ENCODE measurements at places on chromosomes 6 and 20.

DNA sequence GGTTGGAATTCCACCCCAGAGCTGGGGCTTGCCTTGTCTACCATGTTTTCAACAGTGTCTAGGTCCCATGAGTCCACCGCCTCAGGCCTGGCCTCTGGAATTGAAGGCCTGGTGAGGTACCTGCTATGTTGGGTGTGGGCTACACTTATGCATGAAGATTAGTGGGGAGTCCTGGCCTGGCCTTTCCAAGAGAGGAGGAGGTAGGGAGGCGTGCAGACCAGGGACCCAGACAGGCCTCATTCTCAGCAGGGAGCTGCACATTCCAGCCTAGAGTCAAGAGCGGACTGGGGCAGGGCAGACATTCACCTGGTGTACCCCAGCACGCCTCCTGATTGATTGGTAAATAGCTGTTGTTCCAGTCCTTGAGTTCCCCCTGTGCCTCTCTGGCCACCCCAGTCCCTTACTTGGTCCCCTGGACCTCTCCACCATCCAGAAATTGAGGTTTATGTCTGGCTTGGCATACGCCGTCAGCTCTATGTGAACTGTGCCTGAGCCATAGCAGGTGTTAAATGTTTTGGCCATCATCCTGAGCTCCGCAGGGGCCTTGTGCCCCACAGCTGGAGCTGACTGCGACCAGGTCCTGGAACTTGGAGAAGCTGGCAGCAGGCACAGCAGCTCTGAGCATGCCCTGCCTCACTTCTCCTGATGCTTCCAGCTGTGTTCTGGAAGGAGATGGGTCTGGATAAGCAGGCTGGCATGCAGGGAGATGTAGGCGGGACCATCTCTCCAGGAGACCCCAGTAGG lies 8.2 kb upstream of the VEGFA start:
- DNase-seq: no peak

- DNase-seq: no peak
These were observed 33.2 kb upstream of the TTPAL start for GRCh38 chr20:44442298-44443070.

DNA sequence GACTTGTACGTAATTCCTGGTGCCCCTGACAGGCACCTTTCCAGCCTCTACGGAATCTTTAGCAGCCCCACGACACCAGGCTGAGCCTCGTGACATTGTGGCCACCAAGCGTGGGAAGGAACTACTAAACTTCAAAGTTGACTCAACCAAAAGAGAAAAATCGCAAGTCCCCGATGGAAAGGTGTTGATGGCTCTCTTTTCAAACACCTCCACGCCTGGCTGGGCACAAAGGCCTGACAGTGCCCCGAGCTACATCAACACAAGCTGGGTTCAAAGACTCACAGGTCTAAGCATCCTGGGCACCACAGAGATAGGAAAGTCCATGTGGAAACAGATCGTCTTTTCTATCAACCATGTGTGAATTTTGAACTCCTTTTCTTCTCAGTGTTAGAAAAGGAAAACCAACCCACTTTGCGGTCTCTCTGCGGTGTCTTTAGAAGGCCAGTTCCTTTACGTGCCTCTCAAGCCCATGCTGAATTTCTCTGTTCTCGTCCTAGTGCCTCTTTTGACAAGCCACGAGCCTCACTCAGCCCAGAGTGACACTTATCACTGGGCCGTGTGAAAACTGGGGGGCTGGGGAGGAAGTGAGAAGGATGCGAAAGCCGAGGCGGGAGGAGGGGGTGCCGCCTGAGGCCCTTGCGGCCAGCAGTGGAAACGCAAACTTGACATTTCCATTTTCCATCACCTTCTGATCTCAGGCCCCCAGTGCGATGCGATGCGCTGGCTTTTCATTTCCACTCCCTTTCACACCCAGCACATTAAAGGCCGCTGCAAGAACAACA lies 59.4 kb downstream of the GFOD1 start:
- DNase-seq: no peak

DNA sequence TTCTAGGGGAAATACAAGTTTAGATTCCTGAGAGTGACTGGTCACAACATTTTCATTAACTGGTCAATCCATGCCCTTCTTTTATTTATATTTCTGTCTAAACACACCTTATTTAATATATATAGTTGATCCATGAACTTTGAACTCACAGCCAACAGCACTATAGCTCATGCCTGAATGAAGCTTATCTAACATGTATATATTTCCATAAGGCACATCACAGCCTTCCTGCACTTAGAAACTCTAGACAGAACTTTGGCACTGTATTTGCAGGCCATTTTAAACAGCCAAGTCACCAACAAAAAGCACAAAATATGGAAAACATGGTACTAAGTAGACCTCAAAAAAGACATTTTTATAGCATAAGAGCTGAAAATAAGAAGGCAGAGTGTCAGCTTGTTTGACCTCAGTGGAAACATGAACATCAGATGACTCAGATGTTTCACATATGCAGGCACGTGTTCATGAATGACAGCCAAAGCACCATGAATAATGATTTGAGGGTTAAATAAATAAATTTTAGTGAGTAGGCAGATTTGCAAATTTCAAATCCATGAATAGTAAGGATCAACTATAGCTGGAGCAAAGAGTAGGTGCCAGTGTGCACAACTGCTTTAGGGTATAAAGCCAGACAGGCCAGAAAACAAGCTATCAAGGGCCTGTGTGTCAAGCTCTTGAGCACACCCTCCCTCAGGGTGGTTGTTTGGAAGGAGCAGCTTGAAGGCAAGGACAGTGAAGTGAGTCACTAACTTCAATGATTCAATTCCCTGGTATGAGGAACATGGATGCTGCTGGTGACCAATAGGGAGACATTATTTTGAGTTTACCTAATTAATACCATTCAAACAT lies 88.9 kb upstream of the NT5E start:
- peak; percentile 94 for DNase-seq

DNA sequence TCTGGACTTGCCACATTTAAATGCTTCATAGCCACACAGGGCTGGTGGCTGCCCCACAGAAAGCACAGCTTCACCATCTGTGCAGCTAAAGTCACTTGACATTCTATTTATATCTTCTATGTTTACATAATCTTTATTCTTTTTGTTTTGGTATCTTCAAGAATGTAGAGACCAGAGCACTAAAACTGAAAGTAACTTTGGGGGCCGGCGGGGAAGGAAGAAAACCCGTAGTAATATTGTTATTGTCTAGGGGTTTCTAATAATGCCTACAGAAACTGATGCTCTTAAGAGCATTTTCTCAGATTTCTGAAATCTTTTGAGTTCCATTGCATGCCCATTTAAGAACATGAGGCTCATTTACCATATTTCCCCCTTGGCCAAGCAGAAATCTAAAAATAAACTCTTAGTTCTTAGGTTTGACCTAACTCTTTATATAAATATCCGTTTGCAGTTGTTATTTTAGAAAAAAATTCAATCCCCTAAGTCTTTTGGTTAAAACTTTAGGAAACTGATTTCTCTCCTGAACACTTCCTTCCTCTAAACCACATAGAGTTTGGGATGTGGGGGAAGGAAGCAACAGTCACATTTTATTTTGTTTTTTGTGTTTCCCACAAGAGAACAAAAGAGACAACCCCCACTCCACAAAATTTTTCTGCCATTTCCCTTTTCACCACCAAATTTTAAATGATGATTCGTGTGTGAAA lies 207.6 kb downstream of the OGFRL1 start:
- peak; percentile 58 for DNase-seq

GRCh38 chr6:62285612-62286469 lies at the start of gene KHDRBS2:
Gene KHDRBS2, minus strand, starts transcription at chr6:62286225.
- peak; percentile 61 for DNase-seq

DNA sequence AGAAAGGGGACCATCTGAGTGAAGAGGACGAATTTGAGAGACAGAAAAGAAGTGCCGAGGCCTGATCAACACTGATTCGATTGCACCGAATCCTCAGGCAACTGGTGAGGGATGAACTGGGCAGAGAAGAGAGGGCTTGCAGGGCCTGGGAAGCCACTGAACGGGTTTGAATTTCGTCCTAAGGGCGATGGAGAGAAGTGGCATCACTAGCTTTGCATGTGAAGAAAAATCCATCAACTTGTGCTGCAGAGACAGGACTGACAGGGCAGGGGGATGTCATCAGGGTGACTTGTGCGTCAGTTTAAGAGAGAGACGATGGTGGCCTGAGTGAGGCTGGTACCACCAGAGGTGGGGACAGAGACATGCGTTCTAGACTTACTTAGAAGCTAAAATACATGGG lies 73.7 kb upstream of the SLC22A23 start:
- no peak for DNase-seq

DNA sequence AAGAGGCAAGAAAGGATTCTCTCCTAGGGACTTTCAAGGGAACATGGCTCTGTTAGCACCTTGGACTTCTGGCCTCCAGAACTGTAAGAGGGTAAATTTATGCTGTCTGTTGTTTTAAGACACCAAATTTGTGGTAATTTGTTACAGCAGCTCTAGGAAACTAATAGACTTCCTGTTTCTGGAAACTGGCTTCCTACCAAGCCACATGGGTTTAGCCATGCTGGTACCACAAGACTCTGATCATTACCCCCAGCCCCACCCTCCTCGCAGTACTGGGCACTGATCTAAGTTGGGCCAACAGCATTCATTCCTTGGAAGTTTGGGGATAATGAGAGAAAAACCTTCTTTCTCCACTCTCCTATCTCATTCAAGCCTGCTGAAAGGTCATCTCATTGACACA lies 109.5 kb upstream of the SMLR1 start:
- no peak for DNase-seq

DNA sequence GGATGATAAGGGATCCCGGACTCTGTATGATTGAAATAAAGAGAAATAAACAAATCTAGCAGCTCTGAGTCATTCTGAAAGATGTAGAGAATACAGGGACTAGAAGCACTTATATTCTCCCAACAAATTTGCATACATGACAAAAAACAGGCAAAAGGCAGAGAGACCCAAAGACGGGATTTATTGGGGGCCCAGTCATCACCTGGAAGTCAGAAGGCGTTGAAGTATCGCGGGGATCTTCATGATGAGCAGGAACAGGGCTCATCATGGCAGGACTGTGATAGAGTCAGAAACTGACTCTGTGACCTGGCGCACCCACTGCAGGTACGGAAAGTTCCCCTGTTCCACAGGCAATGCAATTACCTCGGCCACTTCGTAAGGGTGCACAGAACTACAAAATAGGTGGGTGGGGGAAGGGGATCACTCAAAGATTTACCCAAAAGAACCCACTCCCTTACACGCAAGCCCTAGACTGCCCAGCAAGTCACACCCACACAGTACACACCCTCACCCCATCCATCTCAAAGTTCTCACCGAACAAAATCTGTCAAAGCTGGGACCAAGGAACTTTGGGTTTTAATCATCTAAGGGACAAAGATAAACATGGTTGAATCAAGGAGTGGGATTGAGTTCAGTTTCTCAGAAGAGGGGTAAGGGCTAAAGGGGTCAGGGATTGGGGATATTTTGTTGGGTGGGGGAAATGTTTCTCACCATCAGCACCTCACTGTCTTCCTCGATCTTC lies 1.4 kb downstream of the CUTA start:
- DNase-seq: no peak

- DNase-seq: no peak
These were observed 60.3 kb upstream of the TMEM181 start for GRCh38 chr6:158499601-158500000.

DNA sequence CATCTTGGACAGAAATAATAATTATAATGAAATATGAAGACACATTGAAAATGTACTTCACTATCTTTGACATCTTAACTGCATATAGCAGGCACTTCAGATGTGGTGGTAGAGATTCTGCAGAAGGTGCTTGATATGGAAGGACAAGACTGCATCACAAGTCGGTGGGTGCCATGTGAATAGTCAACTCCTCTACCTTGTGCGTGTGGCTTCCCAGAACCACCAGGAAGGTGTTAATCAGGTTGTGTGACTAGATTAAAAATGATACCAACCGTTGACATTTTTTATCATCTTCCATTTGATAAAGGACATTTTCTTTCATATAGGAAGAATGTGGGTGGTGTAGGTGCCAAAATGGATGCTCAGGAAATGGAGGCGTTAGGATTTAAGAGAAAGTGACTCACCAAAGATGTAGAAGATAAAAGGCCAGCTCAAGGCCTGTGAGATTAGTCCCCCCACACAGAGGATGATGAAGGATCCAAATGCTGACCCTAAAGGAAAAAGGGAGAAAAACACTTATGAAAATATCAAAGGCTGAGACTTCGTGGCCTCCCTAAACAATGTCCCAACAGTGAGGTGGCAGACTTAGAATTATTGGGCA lies 12.3 kb downstream of the SLC17A2 start:
- DNase-seq: no peak

GRCh38 chr6:134902936-134903335 lies 47.0 kb downstream of the ALDH8A1 start:
- no peak for DNase-seq

DNA sequence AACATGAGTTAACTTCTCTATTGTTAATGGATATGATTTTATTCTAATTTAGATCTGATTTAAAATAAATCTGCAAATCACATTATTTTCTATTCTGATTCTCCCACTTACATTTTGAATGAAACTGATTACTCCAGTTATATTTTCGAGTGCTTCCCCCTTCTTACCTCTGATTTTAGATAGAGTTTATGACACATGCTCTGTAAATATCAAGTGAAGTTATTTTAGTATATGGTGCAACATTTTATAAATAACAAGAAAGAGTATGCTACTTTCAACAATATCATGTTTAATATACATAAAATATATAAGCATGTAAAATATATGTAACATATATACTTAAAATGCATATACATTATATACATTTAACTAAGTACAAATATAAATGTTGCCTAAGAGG lies 38.9 kb downstream of the PLCB1 start:
- DNase-seq: no peak

- no peak for DNase-seq
These were observed 95.7 kb downstream of the PAX1 start for GRCh38 chr20:21801193-21801592.

- DNase-seq: no peak
These were observed 6.2 kb upstream of the SNAI1 start for GRCh38 chr20:49976542-49976941.

GRCh38 chr6:154354265-154354777 lies 2.3 kb downstream of the IPCEF1 start:
- no peak for DNase-seq

DNA sequence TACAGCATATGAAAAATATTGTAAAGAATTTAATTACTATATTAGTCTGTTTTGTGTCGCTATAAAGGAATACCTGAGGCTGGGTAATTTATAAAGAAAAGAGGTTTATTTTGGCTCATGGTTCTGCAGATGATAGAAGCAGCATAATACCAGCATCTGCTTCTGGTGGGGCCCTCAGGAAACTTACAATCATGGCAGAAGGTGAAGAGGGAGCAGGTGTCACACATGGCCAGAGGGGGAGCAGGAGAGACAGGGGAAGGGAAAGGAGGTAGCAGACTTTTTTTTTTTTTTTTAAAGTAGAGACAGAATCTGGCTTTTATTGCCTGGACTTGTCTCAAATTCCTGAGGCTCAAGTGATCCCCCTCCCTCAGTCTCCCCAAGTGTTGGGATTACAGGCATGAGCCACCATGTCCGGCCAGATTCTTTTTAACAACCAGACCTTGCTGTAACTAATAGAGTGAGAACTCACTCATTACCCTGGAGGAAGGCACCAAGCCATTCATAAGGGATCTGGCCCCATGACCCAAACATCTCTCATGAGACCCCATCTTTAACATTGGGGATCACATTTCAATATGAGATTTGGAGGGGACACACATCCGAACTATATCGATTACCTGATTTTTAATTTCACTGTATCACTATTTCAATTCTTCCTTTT lies 64.6 kb downstream of the MAN1A1 start:
- DNase-seq: no peak

Data from mesenchymal stem cell (in vitro differentiated cells and primary cell).